GM06990 (cell line): ENCODE measurements at places on chromosomes 5 and 9.

DNA sequence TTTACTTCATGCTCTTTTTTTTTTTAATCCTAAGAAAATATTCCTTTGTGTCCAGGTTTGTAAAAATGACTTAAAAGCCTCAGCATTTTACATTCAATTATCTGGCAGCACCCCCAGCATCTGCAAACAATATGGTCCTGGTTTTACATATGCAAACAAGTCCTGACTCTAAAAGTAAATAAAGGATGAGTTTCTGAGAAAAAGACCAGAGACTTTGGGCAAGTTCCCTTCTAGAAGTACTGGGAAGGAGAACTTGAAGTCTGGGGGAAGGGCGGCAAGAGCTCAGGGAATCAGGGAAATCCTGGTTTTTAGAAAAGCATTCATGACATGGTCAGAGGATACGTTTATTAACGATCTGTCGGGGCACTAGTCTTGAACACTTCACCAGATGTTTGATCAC, 25.8 kb downstream of the COL23A1 start:
- no peak for DNase-seq

DNA sequence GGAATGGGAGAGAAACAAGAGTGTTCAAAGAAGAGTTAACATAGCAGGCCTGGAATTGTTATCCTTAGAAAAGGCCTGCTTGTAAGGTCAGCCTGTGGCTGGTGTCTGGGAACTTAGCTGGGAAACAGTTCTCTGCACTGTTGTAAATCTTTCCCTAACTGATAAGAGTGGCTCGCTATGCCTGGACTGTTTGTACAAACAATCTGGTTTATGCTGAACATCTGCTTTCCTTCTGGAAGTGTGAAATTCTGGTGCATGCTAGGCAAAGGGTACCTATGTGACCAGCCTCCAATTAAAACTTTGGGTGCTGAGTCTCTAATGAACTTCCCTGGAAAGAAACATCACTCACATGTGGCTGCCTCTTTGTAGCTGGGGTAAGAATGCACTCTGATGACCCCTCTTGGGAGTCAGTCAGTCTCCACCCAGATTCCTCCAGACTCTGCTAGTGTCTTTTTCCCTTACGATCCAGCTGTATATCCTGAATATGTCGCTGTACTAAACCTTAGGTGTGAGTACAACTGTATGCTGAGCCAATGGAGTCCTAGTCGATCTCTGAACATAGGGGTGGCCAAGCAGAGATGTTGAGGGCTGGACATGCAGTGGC, 16.5 kb downstream of the SPARC start:
- DNase-seq: no peak

DNA sequence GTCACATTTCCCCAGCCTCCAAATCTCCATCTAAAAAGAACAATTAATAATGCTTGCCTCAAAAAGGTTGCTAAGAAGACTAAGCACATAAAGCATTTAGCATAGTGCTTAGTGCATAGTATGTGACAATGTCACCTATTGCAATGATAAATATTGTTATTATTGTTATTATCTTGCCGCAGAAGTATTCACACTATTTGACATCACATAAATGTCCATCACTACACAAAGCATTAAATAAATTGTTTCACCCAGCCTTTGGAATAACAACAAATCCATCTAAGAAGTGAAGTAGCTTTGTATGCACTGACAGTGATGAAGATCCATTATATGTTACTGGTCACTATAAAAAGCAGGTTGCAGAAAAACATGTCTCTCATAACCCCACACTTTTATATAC, 2263.9 kb upstream of the WWC1 start:
- no peak for DNase-seq

GRCh38 chr5:19179571-19179970, 808.4 kb downstream of the CDH18 start:
- no peak for DNase-seq

GRCh38 chr5:115471345-115472063, 73.1 kb downstream of the FEM1C start:
- DNase-seq: no peak

DNA sequence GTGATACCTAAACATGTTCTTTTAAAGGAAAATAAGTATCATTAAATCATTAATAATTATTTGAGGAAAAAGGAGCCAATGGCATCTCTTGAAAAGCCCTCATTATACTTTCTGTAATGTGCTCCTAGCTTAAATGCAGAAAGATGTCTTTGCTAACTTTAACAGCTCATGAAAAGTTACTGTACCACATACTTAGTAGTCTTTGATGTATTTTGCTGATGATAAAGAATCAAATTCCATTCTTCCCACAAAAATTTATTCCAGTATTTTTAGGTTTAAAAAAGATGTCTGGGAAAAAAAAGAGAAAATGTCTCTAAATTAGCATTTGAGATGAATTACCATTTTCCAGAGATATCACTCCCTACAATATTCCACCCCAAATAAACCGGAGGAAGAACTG, 112.5 kb downstream of the PPP2R2B start:
- no peak for DNase-seq

- DNase-seq: no peak
Observed at GRCh38 chr5:32314658-32315057, 1.9 kb upstream of the MTMR12 start.

DNA sequence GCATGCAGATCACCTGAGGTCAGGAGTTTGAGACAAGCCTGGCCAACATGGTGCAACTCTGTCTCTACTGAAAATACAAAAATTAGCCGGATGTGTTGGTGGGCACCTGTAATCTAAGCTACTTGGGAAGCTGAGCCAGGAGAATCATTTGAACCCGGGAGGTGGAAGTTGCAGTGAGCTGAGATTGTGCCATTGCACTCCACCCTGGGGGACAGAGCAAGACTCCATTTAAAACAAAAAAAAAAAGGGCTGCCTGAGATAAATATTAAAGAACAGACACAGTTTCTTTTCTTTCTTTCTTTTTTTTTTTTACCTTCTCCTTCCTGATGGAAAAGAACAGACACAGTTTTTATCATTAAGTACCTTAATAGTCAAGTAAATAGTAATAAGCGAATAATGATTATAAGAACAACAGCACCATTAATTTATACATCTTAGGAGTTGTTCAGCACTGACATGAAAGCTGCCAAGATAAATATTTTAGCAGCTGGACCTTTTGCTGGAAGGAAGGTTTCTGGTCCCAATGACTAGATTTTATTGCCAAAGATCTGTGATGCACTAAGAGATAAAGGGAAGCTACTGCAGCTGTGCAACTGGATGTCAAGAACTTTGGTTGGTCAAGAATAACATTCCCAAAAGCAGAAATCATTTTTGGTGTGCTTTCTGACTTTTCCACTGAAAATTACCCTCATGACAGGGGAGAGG, 7.0 kb downstream of the CENPP start:
- no peak for DNase-seq
